ENCODE measurements at places on chromosomes 7 and 10.

DNA sequence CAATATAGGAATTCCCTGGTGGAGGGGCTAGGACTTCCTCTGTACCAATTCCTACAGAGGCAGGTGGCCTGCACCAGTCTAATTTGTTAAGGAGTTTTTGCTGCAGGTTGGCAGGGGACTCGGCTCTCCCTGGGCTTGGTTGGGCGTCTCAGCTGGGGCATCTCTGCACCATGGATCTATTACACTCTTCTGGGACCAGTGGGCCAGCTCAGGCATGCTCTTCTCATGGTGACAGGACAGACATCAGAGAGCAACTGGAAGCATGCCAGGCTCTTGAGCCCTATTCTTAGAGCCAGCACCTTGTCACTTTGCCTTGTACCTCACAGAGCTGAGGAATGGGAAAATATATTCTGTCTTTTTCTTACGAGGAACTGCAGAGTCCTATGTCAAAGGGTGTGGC is 74.6 kb downstream of the SH2D4B start:
- DNase-seq: peak; percentile 57

GRCh38 chr7:50400114-50400513 is 50.0 kb downstream of the FIGNL1 start:
- DNase-seq: peak; percentile 47

GRCh38 chr10:20415684-20416083 is 481.4 kb downstream of the NEBL start:
- DNase-seq: no peak

DNA sequence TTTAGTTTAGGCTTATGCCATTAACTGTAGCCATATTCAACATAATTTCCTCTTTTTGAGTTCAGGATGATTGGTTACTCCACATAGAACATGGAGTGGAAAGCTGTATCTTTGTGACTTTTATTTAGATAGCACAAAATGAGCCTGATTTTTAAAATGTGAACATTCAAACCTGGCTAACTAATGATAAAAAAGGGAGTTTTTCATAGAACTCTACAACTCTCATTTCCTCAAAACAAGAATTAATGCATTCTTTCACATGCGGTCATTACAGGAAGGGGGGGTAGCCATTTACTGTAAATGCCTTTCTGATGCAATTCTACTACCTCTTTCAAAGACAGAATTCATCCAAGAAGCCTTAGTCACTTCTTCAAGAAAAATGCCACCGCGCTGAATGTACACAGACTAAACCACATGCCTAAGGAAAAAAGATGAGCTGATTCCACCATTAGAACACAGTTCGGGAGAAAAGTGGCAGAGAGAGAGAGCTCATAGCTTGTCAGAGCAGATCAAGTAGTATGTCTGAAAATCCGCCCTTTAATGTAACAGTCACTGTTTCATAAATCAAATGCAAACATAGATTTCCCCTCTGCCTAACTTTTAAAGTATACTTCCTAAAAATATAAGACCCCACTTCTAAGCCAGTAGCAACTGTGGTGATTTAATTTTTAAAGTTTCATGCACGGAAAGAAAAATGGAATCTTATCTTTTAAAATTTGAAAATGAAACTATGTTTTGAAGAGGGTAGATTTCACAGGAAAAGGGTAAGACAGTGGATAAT is 226.4 kb upstream of the KLF14 start:
- no peak for DNase-seq

DNA sequence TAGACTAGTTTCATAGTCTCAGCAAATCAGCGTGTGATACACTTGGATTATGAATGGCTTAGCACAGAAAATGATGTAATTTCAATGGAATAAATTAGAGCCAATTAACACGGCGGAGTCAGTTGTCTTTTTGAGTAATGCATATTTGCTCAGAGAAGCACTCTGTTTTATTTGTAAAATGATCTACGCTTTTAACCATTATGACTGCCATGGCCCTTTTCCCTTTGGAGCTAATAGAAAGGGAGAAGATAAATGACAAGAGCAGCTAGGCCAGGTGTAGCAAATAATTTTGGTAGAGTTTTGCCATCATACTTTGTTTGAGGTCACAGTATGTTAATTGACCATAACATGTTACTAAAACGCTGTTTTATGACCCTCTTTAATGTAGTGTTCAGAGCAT is 86.8 kb downstream of the GPR158 start:
- DNase-seq: no peak

GRCh38 chr7:159007996-159008389 is 136.7 kb downstream of the VIPR2 start:
- no peak for DNase-seq

DNA sequence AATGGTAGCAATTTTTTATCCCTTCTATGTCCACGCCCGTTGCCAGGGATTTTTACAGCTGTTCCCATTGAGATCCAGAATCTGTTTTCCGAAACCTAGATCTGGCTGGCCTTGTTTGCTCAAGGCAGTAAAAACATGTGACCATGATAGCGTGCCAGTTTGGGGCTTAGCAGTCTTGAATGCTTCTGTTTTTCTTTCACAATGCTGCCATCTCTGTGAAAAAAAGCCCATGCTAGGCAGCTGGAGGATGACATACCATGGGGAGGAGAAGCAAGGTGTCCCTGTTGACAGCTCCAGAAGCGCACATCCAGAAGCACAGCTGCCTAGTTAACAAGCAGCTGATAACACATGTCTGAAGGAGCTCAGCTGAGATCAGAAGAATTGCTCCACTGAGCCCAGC is 2.2 kb upstream of the ZNF92 start:
- no peak for DNase-seq

DNA sequence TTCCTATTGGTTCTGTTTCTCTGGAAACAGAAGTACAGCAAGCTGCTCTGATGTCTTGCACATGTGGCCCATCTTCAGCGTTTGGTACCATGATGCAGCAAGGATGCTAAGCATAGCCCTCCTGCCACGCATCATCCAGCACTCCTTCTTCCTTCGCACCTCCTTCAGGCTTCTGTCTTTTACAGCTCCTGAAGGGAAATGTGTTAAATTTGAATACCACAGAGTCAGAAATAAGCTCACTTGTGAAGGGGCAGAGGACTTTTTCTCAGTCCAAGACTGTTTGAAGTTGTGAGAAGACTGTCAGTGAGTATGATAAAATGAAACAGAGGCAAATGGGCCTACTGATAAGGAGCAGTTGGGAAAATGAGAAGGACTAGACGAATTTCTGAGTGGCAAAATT is 20.7 kb downstream of the TSPAN13 start:
- DNase-seq: no peak

DNA sequence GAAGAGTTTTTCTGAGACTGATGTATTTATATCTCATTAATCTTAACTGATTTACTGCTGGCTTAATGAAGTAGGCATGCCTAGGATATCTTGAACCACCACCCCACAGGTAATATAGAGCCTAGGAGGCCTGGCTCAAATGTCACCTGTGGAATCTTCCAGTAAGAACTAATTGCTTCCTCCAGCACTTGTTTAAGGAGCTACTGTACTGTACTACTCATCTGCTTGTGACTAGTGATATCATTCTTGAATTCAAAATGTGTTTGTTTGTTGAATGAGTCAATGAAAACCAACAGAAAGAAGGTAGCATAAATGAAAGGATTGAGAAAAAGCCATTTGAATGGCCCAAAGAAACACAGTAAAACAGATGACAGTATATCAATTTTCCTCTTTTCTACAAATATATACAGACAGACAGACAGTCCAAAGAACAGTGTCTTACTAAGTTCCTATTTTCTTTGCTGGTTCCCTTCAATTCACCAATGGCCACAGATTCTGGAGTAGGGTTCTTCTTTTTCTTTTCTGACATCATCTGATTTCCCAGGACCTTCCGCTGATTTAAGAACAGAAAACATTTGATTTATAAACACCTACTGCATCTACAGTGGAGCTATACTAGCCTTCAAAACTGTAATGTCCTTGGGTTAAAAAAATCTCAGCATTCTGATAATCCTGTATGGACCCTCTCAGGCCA is 43.7 kb upstream of the SLIT1 start:
- no peak for DNase-seq

DNA sequence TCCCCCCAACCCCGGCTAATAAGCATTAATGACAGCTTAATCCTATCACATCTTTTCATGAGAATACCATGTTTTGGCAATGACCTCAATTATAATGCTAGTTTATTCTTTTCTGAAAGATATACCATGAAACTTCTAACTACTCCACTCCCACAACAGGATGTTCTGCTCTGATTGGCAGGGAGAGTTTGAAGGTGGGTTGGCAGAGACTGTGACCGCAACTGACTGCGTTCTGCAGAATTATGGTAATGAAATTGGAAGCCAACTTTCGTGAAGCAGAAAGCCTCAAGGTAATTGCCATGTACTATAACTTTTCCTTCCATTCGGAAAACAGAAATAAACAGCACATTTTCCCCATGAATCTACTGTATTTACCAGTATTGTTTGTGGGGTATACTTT is 288.2 kb upstream of the SEMA3D start:
- no peak for DNase-seq

DNA sequence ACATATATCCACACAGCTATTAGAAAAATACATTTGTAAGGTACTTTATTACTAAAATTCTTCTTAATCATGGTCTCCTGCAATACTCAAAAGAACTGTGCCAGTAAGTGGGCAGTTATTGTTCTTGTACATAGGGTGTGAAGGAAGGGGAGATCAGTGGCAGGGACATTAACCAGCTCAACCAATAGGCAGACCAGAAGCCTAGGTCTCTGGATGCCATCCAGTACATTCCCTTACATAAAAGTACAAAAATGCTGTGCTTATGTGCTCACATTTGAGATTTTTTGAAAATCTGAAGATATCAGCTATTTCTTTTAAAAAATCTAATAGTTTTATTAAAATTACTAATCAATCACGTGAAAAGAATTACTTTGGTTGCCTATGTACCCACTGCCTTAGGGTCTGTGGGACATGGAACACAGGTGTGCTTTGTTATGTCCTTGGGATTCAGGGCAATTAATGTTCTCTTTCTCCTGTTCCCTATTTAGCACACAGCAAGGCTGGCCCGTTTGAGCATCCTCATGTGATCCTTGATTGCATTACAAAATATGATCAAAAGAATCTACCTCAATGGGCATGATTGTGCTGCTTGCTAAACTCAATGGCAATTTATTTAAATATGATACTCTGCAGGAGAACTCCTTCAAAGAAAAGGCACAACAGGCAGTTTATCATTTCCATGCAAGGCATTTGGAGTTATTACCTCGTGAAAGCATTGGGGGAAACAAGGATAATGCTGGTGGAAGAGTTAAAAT is 22.7 kb downstream of the TWIST1 start:
- no peak for DNase-seq

- no peak for DNase-seq
These were observed 2.2 kb upstream of the ADIRF start for GRCh38 chr10:86965986-86966654.

DNA sequence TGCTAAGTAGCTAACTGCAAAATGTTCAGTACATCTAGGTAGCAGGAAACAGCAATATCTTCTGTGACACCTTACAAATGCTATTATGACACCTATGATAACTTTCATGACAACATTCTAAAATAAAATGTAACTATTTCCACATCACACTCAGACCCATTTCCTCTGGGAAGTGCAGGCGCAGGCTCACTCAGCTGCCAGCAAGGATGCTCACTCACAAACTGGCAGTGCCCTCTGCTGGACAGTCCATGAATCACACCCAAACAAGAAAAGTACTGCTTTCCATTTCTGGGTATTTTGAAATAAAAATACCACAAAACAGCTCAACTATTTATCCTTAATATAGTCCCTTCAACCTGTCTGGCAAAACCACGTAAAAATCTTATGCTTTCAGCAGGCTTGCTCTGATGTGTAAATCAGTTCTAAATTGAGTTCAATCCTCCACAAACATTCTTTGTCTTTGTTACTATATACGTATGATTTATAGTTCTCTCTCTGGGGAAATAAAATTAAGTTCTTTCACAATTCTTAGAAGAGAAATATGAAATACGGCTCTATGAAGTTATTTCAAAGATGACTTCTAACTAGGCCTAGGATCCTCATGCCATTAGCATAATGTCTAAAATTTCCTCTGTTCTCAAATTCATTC is 176.6 kb downstream of the PARD3 start:
- DNase-seq: peak; percentile 51

DNA sequence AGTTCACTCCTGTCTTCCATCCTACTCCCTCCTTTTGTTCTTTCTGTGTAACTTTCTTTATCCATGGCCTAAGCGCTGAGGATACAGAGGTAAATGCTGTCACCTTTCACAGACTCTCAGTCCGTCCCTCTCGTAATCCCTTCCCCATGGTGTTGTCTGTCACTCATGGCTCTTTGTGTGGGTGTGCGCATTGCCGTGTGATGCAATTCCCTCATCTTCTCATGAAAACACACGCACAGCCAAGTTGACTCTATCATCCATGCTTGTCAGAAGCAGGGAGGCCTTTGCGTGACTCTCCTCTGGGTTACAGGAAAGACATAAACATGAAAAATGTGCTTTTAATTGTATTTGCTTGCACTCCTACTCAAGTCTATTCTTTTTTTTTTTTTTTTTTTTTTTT is 125.6 kb upstream of the C7orf33 start:
- DNase-seq: no peak

- no peak for DNase-seq
These were observed 44.3 kb upstream of the DNAJC1 start for GRCh38 chr10:22047812-22048211.

DNA sequence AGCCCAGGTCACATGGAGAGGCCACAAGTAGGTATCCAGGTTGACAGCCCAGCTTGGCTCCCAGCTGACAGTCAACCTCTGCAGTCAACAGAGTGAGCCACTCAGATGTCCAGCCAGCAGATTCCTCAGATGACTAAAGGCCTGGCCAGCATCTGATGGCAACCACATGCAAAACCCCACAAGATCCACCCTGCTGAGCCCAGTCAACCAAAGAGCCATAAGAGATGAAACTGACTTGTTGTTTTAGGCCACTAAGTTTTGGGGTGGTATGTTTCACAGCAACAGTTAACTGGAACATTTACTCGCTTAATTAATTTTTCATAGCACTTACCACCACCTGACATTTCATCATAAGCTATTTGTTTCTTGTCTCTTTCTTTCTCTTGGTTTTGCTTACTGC is 107.3 kb upstream of the KDM7A start:
- DNase-seq: no peak

DNA sequence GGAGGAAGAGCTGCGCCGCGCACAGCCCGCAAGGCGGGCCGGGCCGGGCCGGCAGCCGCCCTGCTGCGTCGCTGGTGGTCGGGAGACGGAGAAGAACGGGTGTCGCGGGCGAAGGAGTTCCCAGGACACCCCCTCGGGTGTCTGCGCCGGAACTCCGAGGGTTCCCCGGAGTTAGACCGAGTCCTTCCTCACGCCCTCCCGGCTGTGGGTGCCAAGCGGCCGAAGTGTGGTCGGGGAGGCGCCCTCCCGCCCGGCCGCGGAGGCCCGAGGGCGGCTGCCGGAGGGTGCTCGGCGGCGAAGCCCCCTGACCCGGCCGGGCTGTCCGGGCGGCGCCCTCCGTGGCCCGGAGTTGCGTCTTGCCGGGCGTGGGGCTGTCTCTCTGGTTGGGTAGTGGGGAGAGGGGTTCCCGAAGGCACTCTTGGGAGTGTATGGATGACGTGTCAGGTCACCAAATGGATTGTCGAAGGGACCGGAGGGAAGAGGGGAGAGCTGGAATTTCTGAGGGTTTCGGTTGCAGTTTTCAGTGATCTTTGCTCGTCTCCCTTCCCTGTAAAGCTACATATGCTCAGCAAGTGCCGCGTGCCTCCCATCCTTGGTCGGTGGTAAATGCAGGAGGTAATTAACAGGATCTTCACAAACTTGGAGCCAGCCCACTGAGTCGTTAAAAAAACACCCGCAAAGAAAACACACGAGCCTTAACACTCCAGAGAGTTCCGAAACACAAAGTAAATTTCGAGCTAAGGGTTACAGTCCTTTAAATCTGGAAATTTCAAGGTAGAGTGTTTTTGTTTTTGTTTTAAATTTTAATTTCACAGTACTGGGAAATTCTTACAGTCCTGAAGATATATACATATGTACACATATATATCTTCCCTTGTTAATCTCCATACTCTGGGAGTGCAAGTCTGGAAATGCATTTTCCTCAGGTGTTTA is 871 bp downstream of the ST7 start:
- peak; percentile 10 for DNase-seq
